ENCODE measurements at places on chromosomes 4 and X. TPM values are rescaled to one million over a fixed set of nuclear protein-coding genes. Genes with fewer than 3 reads are reported as not detected.

GRCh38 chr4:15794905-15795304 lies 16.8 kb downstream of the CD38 start:
- no peaks in the 10 kb centered on the region for H3K4me1 ChIP-seq
- H3K4me3 ChIP-seq: no peak overlapping the region
- H3K27me3 ChIP-seq: no peaks in the 10 kb centered on the region
- no peak for DNase-seq

PAGE2B gene
- not detected for total RNA-seq

OTC gene
- 3.3 TPM for total RNA-seq

GRCh38 chr4:173317004-173317403 lies 17.2 kb downstream of the HMGB2 start:
- H3K27me3 ChIP-seq: no peaks in the 10 kb centered on the region
- peaks cover 4% of the 10 kb centered on the region for H3K4me1 ChIP-seq
- no peak overlapping the region for H3K4me3 ChIP-seq

- no peak overlapping the region for H3K27ac ChIP-seq
- H3K27me3 ChIP-seq: no peaks in the 10 kb centered on the region
- no peaks in the 10 kb centered on the region for H3K36me3 ChIP-seq
- no peak overlapping the region for H3K4me3 ChIP-seq
- H3K4me1 ChIP-seq: no peaks in the 10 kb centered on the region
These were observed 14.1 kb downstream of the RPS6KA3 start for GRCh38 chrX:20252381-20253231.

DNA sequence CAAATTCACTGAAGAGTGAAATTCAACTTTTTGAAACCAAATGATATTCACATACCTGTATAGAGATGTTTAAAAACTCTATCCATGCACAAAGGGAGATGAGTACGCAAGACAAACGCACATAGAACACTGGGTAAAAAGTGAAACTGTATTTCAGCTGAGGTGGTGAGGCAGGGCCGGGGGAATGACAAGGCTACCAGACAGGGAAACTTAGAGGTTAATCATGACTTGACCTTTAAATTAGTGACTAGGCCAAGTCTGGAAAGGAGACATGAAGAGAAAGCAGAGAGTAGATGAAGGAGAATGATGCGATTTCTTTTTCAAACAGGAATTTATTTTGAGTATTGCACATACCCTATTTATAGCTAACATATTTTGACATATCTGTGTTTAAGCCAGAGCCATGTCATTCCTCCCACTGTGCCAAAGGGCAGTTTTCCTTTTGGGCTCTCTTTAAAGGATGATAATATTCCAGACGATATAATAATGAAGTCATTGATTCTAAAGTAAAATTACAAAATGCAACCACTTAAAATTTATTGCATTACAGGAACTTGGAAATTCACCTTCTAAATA lies 49.4 kb downstream of the ARHGEF6 start:
- H3K4me3 ChIP-seq: no peak overlapping the region
- H3K36me3 ChIP-seq: peaks cover 5% of the 10 kb centered on the region
- H3K27me3 ChIP-seq: no peaks in the 10 kb centered on the region
- DNase-seq: no peak
- peaks cover 6% of the 10 kb centered on the region for H3K4me1 ChIP-seq
- H3K27ac ChIP-seq: no peak overlapping the region

HTT gene
- total RNA-seq: 85.0 TPM

- H3K4me3 ChIP-seq: no peak overlapping the region
- DNase-seq: no peak
- no peaks in the 10 kb centered on the region for H3K27me3 ChIP-seq
- H3K36me3 ChIP-seq: no peaks in the 10 kb centered on the region
- H3K4me1 ChIP-seq: no peaks in the 10 kb centered on the region
- H3K27ac ChIP-seq: no peak overlapping the region
These were observed 14.4 kb downstream of the TXK start for GRCh38 chr4:48119646-48120045.

GRCh38 chrX:40784516-40785151 lies 49.3 kb upstream of the MED14 start:
- H3K27ac ChIP-seq: no peak overlapping the region
- no peak for DNase-seq
- no peaks in the 10 kb centered on the region for H3K36me3 ChIP-seq

Data from tibial nerve (tissue), 4 donors.